Adrenal gland (tissue), 19 donors: ENCODE measurements at places on chromosomes 3 and 15. TPM values are rescaled to one million over a fixed set of nuclear protein-coding genes. Genes with fewer than 3 reads are reported as not detected.

- no peak overlapping the region for H3K27ac ChIP-seq
- no peak for DNase-seq
- H3K27me3 ChIP-seq = no peaks in the 10 kb centered on the region
- H3K36me3 ChIP-seq = no peaks in the 10 kb centered on the region
- H3K4me1 ChIP-seq = no peaks in the 10 kb centered on the region
These were observed 207.0 kb upstream of the NR2E3 start for GRCh38 chr15:71603379-71603778.

DNA sequence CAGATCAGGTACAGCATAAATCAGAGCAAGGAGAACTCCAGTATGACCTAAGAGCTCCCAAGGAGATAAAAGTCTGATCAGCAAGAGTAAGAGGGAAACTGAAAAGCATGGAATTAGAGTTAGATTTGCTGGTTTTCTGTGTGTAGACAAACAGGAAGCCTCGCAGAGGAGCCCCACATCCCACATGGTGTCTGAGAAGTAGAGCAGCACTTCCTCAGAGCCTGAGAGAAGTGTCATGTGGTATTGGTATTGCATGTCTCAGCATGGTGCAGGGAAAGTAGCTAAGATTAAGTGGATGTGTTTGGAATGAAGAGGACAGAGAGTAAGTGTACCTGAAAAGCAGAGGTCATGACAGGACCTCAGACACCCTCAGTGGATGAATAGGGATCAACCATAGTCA, 175.4 kb upstream of the GBE1 start:
- H3K36me3 ChIP-seq = no peaks in the 10 kb centered on the region
- no peak overlapping the region for H3K4me3 ChIP-seq
- DNase-seq = no peak
- H3K27ac ChIP-seq = no peak overlapping the region
- H3K27me3 ChIP-seq = no peaks in the 10 kb centered on the region

- H3K27ac ChIP-seq = no peak overlapping the region
- H3K27me3 ChIP-seq = no peaks in the 10 kb centered on the region
- no peaks in the 10 kb centered on the region for H3K4me1 ChIP-seq
- no peaks in the 10 kb centered on the region for H3K36me3 ChIP-seq
These were observed 16.3 kb downstream of the SNRPN start for GRCh38 chr15:24971052-24971451.

DNA sequence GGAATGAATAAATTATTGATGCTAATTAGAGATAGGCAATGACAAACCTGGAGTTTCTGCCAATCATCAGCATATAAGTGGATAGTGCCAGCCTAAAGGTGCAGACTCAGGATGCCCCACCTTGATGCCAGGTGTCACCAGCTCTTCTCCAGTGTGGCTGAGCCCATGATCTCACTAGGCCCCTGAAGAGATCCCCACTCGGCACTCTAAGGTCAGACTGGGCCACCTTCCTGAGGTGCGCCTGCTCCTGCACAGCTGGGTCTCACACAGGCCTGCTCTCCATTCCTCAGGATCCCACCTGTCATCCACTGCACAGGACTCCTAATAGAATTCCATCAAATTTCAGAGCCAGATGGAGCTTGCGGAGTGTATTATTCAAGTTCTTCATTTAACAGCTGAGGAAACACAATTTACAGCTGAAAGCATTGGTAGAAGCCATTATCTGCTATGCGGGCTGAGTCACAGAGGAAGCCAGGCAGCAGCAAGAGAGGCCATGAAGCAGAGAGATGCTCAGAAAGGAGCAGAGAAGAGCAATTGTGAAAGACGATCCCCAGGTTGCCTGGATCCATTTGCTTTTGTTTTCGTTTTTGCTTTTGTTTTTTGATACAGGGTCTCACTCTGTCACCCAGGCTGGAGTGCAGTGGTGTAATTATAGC, 25.1 kb upstream of the FSTL1 start:
- no peak overlapping the region for H3K27ac ChIP-seq
- H3K4me1 ChIP-seq = no peaks in the 10 kb centered on the region
- H3K36me3 ChIP-seq = no peaks in the 10 kb centered on the region
- H3K27me3 ChIP-seq = no peaks in the 10 kb centered on the region
- DNase-seq = no peak

The LRRN1 gene
- polyA plus RNA-seq = 0.03 TPM
